ENCODE measurements at places on chromosomes 1 and 21.

DNA sequence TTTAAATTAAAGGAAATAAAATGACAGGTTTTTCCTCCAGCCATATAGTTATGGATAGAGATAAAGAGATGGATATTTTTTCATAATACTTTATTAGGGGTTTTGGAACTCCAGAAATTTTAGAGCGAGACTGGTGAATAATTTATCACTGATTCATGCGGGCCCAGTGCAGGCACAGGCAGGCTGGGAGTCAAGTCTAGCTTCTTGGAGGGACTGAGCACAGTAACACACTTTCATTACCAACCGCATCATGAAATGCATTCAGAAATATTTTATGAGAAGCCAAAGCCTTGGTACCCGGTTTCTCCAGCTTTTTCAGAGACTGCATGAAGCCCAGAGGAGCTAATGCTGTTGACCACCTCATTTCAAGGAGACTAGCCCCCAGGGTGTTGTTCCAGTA is 215.6 kb downstream of the TNR start:
- DNase-seq, result no peak

DNA sequence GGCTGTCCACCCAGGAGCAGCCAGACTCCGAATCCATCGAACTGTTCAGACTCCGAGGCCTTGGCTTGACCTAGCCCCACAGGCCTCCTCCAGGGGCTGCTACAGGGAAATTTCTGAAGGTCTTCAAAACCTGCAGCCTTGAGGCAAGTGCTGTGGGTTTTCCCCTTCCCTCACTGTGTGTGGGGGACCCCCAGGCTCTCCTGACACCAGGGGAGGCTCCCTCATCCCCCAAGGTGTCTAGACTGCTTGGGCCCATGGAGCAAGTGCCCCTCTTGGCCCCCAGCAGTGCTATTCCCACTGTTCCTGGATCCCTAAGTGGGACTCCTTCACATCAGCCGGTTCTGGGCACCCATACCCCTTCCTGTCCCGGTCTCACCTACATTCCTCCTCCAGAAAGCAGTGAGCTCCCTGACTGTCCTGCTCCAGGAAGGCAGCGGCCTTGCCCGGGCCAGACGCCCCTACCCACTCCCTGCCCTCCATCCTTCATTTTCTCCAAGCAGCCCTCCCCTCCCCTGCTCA is 814 bp downstream of the PAQR7 start:
- DNase-seq, result no peak

DNA sequence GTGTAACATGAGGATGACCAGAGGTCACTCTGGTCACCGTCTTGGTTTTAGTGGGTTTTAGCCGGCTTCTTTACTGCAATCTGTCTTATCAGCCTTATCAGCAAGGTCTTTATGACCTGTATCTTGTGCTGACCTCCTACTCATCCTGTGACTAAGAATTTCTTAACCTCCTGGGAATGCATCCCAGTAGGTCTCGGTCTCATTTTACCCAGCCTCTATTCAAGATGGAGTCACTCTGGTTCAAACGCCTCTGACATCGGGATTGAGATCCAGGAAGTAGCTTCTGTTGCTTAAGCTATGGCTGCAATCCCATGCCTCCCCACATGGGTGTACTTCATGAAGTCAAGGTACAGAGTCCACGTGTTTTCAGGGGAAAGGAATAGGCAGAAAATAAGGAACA is 19.9 kb downstream of the FMN2 start:
- DNase-seq, result no peak

- no peak for DNase-seq
Observed at GRCh38 chr1:164716992-164717703, 158.2 kb downstream of the PBX1 start.

GRCh38 chr1:245579881-245580280 is 425.1 kb downstream of the KIF26B start:
- no peak for DNase-seq

- DNase-seq, result no peak
Observed at GRCh38 chr1:245938046-245938435, 569.0 kb downstream of the SMYD3 start.

- no peak for DNase-seq
Observed at GRCh38 chr1:40662151-40662550, 3.3 kb downstream of the RIMS3 start.

GRCh38 chr1:22133931-22134324 is 9.0 kb downstream of the WNT4 start:
- no peak for DNase-seq

DNA sequence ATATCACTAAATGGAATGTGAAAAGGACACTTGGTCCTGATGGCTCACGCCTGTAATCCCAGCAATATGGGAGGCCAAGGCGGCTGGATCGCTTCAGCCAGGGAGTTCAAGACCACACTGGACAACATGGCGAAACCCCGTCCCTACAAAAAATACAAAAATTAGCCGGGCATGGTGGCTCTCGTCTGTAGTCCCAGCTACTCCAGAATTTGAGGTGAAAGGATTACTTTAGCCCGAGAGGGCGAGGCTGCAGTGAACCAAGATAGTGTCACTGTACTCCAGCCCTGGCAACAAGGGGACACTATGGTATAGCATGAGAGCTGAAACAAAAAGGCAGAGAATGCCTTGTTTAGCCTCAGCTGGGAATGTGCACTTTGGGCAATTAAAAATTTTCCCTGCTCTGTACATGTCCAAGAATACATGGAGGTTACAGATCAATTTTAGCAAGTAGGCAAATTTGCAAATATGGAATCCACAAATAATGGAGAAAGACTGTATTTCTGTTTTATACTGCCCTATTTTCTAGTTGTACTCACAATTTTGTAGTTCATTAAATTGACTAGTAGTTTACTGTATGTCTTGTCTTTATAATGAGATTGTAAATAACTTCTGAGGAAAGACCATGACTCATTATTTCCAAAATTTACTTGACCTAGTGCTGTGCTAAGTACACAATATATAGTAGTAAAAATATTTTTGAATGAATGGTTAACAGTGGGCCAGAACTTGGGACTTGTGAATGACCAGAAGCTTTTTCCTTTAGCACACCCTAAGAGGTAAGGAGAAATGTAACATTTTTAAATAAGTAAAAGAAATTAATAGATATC is 2.0 kb upstream of the ANGEL2 start:
- DNase-seq, result no peak

- no peak for DNase-seq
Observed at GRCh38 chr1:1407636-1408318, 684 bp upstream of the MRPL20 start.

DNA sequence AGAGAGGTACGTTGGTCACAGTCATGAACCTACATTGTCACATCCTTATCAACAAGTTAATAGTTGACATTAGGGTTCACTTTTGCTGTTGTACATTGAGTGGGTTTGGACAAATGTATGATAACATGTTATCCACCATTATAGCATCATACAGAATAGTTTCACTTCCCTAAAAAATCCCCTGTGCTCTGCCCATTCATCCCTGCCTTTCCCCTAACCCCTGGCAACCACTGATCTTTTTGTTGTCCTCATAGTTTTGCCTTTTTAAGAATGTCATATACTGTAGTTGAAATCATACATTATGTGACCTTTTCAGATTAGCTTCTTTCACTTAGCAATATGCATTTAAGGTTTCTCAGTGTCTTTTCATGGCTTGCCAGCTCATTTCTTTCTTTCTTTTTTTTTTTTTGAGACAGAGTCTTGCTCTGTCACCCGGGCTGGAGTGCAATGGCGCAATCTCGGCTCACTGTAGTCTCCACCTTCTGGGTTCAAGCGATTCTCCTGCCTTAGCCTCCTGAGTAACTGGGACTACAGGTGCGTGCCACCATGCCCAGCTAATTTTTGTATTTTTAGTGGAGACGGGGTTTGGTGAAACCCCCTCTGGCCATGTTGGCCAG is 50.6 kb downstream of the UCK2 start:
- DNase-seq, result no peak

- no peak for DNase-seq
Observed at GRCh38 chr21:37341254-37341960, 25.2 kb upstream of the DYRK1A start.

DNA sequence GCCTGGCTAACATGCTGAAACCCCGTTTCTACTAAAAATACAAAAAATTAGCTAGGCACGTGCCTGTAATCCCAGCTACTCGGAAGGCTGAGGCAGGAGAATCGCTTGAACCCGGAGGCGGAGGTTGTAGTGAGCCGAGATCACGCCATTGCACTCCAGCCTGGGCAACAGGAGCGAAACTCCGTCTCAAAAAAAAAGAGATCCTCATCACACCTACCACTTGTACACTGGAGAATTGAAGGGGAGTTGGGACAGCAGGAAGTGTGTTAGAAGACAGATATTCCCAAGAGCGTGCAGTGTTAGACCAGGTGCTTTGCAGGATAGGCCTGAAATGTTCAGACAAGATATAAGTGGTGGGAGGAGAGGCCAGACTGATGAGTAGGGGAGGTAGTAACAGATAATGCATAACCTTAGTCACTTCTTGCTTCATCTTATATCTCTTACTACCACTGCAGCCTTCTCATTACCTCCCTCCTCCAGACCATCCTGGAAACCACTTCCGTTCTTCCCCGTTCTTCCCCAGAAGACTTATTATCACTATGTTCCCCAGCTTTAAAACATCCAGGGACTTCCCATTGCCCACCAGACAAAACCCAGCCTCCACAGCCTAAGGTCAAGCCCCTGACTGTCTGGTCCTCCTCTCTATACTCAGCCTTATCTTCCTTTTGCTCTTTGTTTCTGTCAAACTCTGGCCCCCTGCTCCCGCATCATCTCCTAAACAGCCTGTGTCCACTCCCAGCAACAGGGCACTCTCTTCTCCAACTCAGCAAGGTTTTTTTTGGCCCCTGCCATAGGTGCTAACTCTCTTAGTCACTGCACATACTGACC is 21.3 kb downstream of the FAM20B start:
- no peak for DNase-seq
